ENCODE measurements at places on chromosomes 3 and 15.

DNA sequence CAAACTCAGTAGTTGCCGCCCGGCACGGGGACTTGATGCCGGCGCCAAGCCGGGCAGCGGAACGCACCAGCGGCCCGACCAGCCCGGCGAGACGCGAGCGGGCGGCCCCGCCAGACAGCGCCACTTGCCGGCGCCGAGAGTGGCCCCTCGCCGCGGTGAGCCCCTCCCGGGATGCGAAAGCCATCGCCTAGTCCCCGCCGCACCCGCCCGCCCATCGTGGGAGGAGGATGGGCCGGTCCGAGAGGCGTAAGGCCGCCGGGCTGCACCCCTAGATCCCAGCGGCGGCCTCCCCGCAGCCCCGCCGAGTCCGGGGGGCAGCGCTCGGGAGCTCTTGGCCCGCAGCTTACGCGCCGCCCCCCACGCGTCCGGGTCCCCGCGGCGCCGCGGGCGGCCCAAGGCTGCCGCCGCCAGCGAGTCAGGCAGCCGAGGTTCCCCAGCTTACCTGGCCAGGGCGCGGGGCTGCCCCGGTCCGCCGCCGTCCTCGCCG is 609 bp downstream of the GOLGA8A start:
- ATAC-seq, result peak; percentile 70

GRCh38 chr15:66016199-66016598 is 146.9 kb downstream of the RAB11A start:
- ATAC-seq, result no peak

- ATAC-seq, result no peak
Measured at GRCh38 chr3:69683082-69683806, 56.0 kb upstream of the MITF start.

- ATAC-seq, result peak; percentile 77
Measured at GRCh38 chr3:42020684-42021307, 58.9 kb upstream of the ULK4 start.

DNA sequence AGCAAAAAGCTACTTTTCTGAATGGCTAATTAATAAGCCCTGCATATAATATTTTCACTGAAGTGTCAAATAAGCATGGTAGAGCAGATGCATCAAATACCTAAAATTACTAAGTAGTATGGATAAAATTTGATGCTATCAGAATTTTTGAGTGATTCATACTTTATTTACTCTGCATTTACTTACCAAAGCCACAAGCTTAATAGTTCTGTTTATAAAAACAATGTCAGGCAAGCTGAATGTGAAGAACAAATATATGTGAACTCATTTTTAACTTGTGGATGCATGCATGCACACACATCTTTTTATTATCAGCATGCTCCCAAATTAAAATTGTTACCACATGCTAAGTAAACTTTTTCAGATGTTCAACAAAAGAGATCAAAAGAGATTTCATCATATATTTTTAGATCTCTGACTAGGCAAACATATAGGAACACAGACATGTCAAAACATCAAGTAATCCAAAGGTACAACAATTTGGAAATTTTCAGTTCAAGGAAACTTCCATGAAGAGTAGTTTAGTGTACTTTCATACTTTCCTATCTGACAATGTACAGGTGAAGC is 969.4 kb downstream of the ROBO1 start:
- ATAC-seq, result no peak

DNA sequence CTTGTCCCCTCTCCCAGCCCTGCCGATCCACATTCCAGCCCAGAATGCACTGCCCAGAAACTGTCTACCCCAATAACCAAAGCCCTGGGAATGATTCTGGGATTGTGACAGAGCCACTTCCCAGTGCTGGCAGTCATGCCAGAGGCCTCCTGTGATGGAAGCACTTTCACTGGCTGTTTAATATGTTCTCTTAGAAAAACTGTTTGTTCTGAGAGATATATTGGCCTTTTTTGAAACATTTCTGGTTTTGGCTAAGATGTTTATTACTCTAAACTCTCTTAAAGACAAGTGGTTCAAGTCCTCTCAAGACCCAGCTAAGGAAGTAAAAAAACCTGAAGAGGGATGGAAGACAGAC is 74.0 kb upstream of the HACD2 start:
- ATAC-seq, result no peak
